ENCODE measurements at places on chromosomes 5 and 9. TPM values are rescaled to one million over a fixed set of nuclear protein-coding genes. Genes with fewer than 3 reads are reported as not detected.

DNA sequence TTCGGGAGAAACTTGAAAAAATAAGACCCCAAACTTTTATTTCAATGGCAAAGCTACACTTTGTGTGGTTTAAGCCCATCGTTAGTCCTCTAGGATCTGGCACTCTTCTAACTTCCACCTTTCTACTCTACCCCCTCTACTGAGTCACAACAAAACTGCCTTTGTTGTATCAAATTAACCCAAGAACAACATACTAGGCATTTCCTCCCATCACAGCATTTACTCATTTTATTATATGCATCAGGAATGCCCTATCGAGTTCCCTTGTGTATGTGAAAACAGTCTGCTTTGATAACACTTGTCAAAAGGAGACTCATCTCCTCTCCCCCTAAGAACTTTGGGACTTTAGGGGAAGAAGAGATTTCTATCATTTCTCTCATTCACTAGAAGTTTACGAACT is 158.9 kb upstream of the FREM1 start:
- H3K27me3 ChIP-seq = no peaks in the 10 kb centered on the region
- no peaks in the 10 kb centered on the region for H3K36me3 ChIP-seq
- no peak overlapping the region for H3K27ac ChIP-seq
- H3K4me1 ChIP-seq = peaks cover 16% of the 10 kb centered on the region

GRCh38 chr5:119328753-119329602 is 26.8 kb upstream of the TNFAIP8 start:
- H3K36me3 ChIP-seq = peaks cover 13% of the 10 kb centered on the region
- H3K27me3 ChIP-seq = no peaks in the 10 kb centered on the region
- no peak for DNase-seq
- H3K4me3 ChIP-seq = no peak overlapping the region
- no peak overlapping the region for H3K27ac ChIP-seq

DNA sequence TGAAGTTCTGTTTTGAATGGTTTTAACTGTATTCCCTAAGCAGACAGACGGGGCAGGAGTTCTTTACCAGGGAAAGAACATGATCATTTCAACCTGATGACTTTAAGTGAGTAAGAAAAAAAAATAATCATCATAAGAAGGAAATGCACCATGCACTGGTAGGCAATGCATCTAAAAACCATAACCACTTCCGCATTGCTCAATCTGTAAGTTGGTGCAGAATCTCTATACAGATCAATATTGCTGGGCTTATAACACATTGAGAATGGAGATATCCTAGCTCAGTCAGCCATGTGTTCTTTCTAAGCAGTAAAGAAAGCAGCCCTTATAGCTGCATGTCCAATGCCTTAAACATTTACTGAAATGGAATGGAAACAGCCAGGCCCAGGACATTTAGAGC is 407.1 kb upstream of the DMAC1 start:
- no peak overlapping the region for H3K27ac ChIP-seq
- no peaks in the 10 kb centered on the region for H3K27me3 ChIP-seq
- H3K4me1 ChIP-seq = no peaks in the 10 kb centered on the region
- DNase-seq = no peak
- H3K36me3 ChIP-seq = no peaks in the 10 kb centered on the region
- no peak overlapping the region for H3K4me3 ChIP-seq

DNA sequence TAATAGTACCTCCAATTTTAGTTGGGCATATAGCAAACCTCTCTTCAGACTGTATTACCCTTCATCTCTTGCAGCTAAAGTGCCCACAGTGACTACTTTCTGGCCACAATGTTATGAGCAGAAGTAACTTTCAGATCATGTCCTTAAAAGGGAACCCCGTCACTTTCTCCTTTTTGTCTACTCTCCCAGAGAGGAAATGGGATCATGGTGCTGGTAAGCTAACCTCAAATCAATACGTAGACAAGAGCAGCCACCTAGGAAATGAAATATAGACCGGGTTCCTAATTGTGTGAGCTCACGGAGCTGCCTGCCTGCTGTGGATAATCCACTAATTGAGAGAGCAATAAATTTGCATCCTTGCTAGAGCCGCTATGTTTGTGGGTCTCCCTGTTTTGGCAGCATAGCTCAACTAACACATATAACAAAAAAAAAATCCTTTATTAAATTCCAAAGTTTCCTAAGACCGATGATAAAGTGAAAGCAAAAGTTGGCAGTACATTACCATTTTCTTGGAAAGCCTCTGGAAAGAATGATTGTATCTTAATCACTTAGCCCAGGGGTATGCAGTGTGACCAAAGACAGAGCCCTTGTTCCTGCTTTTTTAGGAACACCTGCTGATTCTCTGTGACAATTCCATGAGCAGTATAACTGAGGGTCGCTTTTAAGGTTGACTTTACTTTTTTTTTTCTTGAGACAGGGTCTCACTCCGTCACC is 5.6 kb upstream of the IL7R start:
- H3K36me3 ChIP-seq = no peaks in the 10 kb centered on the region
- H3K4me1 ChIP-seq = no peaks in the 10 kb centered on the region
- no peak overlapping the region for H3K27ac ChIP-seq
- peaks cover 3% of the 10 kb centered on the region for H3K27me3 ChIP-seq

- H3K36me3 ChIP-seq = peaks cover 19% of the 10 kb centered on the region
- no peak for DNase-seq
- peak overlapping the region; percentile 96 for H3K4me3 ChIP-seq
- peaks cover 30% of the 10 kb centered on the region for H3K4me1 ChIP-seq
Observed at GRCh38 chr5:154447089-154447725, 1.4 kb downstream of the SAP30L start.

GRCh38 chr9:34124099-34124498 is 2.4 kb downstream of the DCAF12 start:
- peaks cover 31% of the 10 kb centered on the region for H3K4me1 ChIP-seq
- peak overlapping the region; percentile 99 for H3K4me3 ChIP-seq
- peak overlapping the region; percentile 98 for H3K27ac ChIP-seq
- DNase-seq = no peak
- H3K36me3 ChIP-seq = peaks cover 30% of the 10 kb centered on the region

GRCh38 chr5:164073081-164073480 is 567.7 kb downstream of the MAT2B start:
- H3K36me3 ChIP-seq = no peaks in the 10 kb centered on the region
- no peaks in the 10 kb centered on the region for H3K4me1 ChIP-seq

DNA sequence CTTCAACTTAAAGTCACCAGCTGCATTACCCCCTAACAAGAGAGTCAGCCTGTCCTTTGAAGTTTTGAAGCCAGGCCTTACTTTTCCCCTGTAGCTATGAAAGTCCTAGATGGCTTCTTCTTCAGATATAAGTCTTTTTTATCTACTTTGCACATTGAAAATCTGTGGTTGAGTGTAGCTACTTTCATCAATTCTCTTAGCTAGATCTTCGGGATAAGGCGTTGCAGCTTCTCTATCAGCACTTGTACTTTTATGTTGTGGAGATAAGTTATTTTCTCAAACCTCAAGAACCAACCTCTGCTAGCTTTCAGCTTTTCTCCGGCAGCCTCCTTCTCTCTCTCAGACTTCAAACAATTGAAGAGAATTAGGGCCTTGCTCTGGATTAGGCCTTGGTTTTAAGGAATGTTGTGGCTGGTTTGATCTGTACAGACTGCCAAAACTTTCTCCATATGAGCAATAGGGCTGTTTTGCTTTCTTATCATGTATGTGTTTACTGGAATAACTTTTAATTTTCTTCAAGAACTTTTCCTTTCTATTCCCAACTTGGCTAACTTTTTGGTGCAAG is 21.6 kb downstream of the CATSPER3 start:
- H3K4me1 ChIP-seq = no peaks in the 10 kb centered on the region
- H3K4me3 ChIP-seq = no peak overlapping the region
- H3K27me3 ChIP-seq = peaks cover 9% of the 10 kb centered on the region
- no peak overlapping the region for H3K27ac ChIP-seq

DNA sequence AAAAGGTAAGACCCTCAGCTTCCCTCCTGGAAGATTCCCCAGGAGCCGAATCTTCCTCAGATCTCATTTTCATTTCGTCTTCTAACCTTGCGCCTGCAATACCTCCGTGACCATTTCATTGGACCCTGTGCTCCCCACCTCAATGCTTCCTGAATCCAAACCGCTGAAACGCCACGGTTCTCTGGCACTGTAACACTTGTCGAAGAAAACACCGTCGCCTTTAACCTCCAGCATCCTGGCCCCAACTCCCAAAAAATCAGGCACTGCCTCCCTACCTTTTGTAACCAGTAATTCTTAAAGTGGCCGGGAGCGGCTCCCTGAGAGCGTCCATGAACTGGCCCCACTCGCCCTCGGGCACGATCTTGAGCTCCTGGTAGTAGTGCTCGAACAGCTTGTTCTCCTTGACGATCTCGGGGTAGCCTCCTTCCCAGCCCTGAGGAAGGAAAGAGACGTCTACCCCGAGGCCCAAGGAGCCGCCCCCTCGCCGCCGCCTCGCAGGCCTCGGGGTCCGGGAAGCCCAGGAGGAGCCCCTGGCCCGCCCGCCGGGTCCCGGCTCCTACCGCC is 438 bp downstream of the NSUN2 start:
- DNase-seq = peak; percentile 72
- peak overlapping the region; percentile 96 for H3K27ac ChIP-seq
- peaks cover 28% of the 10 kb centered on the region for H3K36me3 ChIP-seq
- H3K4me1 ChIP-seq = peaks cover 28% of the 10 kb centered on the region
- H3K4me3 ChIP-seq = peak overlapping the region; percentile 100

- no peaks in the 10 kb centered on the region for H3K36me3 ChIP-seq
- no peaks in the 10 kb centered on the region for H3K4me1 ChIP-seq
- H3K27me3 ChIP-seq = peaks cover 4% of the 10 kb centered on the region
- H3K27ac ChIP-seq = no peak overlapping the region
Observed at GRCh38 chr9:68597362-68597997, 56.8 kb upstream of the TMEM252 start.

DNA sequence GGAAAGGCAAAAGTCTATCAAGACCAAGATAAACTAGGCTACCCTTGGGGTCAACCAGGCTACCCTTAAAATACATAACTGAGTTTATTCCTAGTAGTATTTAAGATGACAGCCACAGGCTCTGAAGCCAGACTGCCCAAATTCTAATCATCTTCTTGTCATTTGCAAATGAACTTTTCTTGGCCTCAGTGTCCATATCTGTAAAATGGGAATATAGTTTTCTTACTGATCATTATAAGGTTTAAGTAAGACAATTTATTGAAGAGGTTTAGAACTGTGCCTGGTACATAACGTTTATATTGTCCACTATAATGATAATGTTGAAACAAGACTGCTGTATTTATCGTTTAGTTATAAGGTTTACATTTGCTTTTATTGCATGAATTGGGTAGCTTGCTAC is 112.5 kb downstream of the SLC12A2 start:
- H3K4me3 ChIP-seq = no peak overlapping the region
- peaks cover 7% of the 10 kb centered on the region for H3K27me3 ChIP-seq
- peaks cover 12% of the 10 kb centered on the region for H3K36me3 ChIP-seq
- no peak for DNase-seq
- peaks cover 16% of the 10 kb centered on the region for H3K4me1 ChIP-seq

GRCh38 chr9:114880291-114880745 is 50.1 kb downstream of the TNFSF8 start:
- no peaks in the 10 kb centered on the region for H3K27me3 ChIP-seq
- DNase-seq = no peak

DNA sequence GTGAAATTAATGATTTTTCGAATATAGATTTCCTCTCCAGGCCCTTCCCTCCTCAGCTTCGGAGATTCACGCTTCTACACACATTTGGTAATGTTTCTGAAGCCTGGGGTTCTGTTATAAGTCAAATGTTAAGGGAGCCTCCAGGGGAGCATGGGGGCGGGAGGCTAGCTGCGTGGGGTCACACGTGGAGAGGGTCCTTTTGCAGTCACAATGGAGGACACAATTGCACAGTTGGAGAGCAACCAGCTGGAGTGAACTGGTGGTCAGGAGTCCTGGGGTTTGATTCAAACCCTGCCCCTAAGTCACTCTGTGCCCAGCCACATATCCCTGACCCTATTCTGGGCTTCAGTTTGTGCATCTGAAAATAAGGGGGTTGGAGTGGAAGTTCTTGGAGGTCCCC is 481.4 kb downstream of the CDK5RAP2 start:
- no peaks in the 10 kb centered on the region for H3K4me1 ChIP-seq
- no peak for DNase-seq
- no peaks in the 10 kb centered on the region for H3K27me3 ChIP-seq
- no peak overlapping the region for H3K4me3 ChIP-seq
- H3K36me3 ChIP-seq = no peaks in the 10 kb centered on the region
- H3K27ac ChIP-seq = no peak overlapping the region

DNA sequence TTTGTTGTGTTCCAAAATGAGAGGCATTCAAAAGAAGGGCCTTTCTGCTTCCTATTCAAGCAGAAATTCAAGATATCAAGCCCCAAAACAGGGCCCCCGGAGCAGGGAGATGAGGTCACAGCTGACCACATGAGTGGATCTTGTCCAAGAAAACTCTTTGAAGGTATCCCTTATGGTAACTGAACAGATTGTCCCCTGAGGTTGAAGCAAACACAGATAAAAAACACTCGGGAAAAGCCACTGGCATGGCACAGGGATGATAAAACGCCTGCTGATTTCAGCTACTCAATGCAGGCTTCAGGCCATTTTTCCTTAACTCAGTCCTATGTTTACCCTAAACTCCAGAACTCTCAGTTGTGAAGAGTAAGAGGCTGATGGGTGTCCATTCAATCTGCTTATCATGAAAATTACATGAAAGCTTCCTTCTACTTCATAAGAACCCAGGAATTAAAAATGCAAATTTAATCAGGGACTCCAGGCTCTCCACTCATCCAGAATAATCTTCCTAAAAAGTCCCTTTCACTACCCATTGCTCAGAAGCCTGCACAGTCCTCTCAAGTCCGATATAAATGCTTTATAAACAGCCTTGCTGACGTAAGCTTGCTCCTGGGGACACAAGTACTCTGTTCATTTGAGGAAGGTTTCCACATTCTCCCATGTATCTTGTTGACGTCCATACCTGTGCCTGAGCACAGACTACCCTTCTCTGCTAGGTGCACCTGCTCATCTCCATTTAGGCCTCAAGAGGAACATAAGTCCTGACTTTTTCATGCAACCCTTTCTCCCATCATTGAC is 35.9 kb upstream of the SLC1A3 start:
- no peak overlapping the region for H3K4me3 ChIP-seq
- no peaks in the 10 kb centered on the region for H3K27me3 ChIP-seq
- peaks cover 14% of the 10 kb centered on the region for H3K4me1 ChIP-seq
- no peak for DNase-seq
- H3K27ac ChIP-seq = no peak overlapping the region

DNA sequence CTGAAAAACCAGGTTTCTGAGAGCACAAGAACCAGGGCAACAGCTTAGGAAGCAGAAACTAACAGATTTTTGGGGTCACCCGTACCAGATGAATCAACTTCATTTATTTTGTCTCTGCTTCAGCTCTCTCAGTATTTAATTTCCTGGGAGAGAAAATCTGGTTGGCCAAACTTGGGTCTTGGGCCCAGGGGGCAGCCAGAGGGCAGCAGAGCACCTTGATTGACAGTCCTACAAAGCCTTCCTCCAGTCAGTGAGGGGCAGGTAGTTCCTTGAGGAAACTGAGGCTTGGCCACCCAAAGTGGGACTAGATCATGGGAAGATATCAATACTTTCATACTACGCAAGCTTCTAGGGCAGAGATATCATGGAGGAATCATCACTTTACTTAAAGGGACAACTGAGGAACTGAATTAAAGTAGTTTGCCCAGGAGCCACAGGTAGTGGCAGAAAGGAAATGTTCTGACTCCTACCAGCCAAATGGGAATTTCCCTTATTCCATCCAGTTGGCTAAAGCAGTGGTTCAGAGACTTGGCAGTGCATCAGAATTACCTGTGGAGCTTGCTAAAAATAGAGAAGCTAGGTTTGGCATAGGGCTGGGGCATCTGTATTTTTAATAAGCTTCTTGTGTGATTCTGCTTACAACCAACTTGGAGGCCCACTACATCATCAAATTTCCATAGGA is 21.5 kb upstream of the ARHGAP26 start:
- H3K27me3 ChIP-seq = no peaks in the 10 kb centered on the region
- H3K4me1 ChIP-seq = peaks cover 19% of the 10 kb centered on the region
- H3K36me3 ChIP-seq = no peaks in the 10 kb centered on the region

MOB3B gene
- total RNA-seq = 27.5 TPM

AIF1L gene
- 44.1 TPM for total RNA-seq

C1QTNF2 gene
- 0.31 TPM for total RNA-seq

TMEM203 gene
- total RNA-seq = 42.3 TPM

NPR3 gene
- total RNA-seq = 116 TPM

All from type B pancreatic cell (in vitro differentiated cells).